ENCODE measurements at places on chromosomes 5 and 9.

DNA sequence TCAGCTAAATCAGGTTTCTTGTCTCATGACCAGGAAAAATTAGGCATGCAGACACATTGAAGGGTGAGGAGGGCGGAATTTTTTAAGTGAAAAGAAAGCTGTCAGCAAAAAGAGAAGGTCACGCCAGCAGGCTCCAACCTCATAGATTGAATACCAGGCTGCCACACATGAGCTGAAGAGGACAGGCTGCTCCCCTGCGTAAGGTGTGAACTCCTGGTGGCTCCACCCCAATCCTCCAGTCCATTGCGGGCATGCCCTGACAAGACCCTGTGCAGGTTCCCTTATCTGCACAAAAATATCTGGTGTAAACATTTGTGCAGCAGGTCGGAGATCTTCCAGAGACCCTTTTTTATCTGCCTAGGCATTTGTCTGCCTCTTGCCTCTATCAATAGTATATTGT, 22.9 kb upstream of the TEX10 start:
- DNase-seq: no peak

- no peak for DNase-seq
Measured at GRCh38 chr5:145903867-145904266, 31.1 kb upstream of the GRXCR2 start.

GRCh38 chr5:131212471-131213021, 41.8 kb downstream of the LYRM7 start:
- no peak for DNase-seq

GRCh38 chr5:131079232-131079631, 85.8 kb downstream of the HINT1 start:
- no peak for DNase-seq

DNA sequence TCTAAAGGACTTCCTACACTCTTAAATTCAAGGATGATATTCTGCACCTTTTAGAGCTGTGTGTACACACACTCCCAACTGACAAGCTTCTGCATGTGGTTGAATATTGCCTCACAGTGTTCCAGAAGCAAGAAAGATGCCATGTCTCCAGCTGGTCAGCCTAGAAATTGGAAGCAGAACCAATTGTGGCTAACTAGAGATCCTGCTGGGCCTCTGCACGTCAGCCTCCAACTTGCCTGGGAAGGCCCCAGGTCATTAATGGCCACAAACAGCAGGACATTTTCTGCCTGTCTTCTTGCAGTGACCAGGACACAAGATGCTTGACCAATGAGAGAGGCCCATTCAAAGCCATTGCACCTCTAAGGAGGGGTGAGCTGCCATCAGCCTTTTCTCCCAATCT, 571.9 kb upstream of the BRINP1 start:
- no peak for DNase-seq

- DNase-seq: peak; percentile 9
Measured at GRCh38 chr5:60010328-60010727, 116.8 kb upstream of the PDE4D start.

DNA sequence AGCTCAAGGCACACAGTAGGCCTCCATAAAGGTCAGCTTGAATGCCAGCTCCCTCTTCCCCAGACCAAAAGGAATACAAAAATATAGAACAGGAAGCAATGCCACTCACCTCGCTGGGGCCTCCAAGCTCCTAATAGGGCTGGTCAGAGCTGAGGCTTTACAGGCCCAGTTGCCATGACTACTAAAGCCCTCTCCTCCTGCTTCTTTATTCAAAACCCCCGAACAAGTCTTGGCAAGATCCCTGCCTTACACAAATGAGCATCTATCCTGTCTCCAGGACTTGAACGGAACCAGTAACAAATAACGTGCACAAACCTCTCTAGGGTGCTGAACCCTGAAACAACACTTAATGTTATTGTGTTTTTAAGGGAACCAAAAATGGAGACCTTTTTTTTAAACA, 136.3 kb downstream of the SIL1 start:
- no peak for DNase-seq

- DNase-seq: no peak
Measured at GRCh38 chr9:107751567-107752210, 262.1 kb upstream of the KLF4 start.

DNA sequence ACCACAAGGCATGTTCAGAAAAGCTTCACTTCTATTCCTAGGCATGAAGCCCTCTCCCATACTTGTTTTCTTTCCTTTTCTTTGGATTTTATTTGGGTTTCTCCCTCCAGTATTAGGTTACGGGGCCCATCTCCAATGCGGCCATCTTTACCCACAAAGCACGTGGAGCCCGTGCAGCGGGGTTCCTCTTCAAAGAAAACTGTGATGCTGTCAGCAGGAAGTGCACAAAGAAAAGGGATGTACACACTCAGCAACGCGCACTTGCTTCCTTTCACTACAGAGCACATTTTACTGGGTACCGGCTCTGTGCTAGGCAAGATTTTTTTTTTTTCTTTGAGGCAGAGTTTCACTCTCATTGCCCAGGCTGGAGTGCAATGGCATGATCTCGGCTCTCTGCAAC, 106.6 kb downstream of the COL23A1 start:
- no peak for DNase-seq

DNA sequence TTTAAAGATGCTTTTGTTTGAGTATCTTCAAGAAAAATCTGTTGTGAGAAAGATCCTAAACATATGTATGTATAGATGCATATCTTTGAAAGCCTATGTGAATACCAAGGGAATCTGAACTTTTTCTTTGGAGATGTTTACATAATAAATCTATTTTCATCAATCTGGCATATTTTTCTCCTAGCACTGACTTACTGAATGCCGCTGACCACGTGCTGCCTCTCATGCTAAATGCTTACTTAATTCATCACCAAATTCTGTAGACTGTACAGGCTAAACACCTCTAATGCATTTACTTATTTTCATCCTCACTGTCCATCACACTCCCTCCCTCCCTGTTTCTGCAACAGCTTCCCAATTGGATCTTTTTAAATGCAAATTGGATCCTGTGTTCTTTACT, 566.2 kb upstream of the WWC1 start:
- DNase-seq: no peak

- no peak for DNase-seq
Measured at GRCh38 chr5:65172486-65173129, 309.1 kb downstream of the ADAMTS6 start.

DNA sequence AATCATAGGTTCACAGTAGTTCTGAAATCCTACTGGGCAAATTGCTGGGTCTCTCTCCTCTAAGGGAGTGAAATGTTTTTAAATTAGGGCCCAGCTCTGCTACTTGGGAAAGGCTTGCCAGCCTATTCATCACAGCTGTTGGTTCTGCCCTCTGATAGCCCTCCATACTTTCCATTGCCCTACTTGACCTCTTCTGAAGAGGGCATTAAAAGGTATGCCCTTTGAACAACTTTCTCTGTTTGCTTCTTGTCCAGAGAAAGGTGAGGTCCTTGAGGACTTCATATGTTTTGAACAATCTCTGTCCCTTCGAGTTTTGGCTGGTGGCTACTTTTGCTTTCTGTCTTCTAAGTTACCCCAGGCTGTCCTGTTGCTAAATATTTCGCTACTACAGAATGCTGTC, 62.3 kb upstream of the JAK2 start:
- no peak for DNase-seq

DNA sequence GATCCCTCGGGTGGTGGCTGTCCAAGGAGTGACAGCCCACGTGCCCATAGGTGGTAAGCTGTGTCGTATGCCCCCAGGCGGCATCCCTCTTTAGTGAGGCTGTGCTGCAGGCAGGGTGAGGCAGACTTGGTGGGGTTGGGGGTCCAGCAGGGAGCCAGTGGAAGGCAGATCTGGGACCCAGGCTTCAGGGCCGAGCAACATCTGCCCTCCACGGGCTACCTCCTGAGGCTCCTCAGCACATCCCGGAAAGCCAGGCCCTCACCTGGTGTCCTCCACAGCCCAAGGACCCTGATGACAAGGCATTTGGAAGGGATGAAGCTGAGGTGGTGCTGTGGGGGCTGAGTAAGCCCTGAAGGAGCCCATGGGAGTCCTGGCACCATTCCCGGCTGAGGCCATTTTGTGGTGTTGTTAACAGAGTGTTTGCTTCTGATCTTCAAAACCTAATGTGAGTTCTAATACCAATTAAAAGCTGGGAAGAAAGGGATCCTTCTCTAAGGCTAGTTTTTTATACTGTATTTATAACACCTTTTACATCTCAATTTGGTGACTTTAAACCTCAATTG, 295.8 kb upstream of the IRX2 start:
- DNase-seq: no peak

- DNase-seq: no peak
Measured at GRCh38 chr5:154145268-154145667, 45.3 kb upstream of the GALNT10 start.

GRCh38 chr9:4718911-4719310, 22.1 kb downstream of the AK3 start:
- no peak for DNase-seq

GRCh38 chr5:36796155-36796554, 80.4 kb upstream of the NIPBL start:
- no peak for DNase-seq

GRCh38 chr9:107178293-107178692, 104.8 kb upstream of the RAD23B start:
- no peak for DNase-seq

GRCh38 chr5:40221796-40222195, 457.9 kb upstream of the PTGER4 start:
- DNase-seq: no peak

DNA sequence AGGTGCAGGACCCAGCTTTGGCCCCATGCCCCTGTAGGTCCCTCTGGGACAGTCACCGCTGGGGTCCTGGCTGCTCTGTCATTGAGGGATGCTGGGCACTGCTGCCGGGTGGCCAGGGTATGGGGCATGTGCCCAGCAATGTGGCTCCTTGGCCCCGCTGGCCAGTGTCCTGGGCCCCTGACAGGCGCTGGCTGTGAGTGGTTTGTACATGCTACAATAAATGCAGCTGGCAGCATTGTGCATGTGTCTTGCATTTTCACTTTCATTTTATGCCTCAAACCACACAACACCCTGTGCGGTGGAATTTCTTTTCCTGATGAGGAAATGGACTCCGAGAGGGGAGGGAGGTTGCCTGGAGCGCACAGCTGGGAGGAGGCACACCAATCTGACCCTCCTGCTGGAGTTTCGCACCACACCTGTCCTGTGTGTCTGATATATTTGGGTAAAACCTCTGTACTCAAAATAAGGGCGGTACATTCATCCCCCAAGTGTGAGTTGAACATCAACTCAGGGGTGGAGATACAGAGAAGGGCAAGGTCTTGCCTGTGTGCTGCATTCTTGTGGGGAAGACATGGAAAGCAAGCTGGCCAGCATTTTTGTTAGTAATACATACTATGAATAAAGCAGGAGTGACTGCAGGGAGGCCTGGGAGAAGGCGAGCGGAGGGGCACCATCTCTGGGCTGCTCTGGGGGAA, 11.7 kb downstream of the TSPAN17 start:
- no peak for DNase-seq

- DNase-seq: no peak
Measured at GRCh38 chr5:93088592-93089389, 492.2 kb downstream of the NR2F1-AS1 start.

GRCh38 chr9:71767776-71768321, 464 bp downstream of the CEMIP2 start:
- DNase-seq: no peak

DNA sequence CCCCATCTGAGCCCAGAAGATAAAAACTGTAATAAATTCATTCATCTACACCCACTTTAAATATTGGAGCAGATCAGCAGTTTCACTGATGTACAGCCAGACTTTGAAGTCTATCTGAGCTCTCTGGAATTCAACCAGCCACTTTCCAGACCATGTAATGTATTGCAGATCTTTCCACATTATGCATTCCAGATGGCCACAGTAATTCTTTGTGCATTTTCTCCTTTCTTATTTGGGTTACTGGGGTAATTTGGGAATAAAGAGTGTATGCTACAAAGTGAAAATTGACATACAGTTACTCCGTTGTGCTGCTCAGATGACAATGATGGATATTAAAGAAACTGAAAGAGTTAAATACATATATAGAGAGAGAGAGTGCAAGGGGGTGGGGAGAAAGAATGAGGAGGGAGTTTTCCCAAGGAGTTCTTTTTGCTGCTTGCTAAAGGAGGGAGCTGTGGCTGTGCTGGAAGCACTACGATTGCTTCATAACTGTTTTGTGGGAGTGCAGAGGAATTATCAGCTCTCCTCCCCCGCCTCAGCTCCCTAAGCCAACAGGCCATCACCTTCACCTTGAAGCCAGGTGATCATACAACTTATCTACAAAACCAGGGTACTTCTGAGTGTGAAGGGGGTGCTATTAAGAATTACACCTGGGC, 152.8 kb downstream of the GAS1 start:
- DNase-seq: no peak

- no peak for DNase-seq
Measured at GRCh38 chr5:151953833-151954232, 29.2 kb upstream of the GLRA1 start.

All from HEK293T (cell line).